Fibroblast of gingiva (primary cell): ENCODE measurements at places on chromosomes 2 and 18.

GRCh38 chr2:47402555-47402804 is 476 bp upstream of the MSH2 start:
- DNase-seq = no peak

GRCh38 chr18:13377496-13377895 is 158.9 kb downstream of the LDLRAD4 start:
- no peak for DNase-seq

DNA sequence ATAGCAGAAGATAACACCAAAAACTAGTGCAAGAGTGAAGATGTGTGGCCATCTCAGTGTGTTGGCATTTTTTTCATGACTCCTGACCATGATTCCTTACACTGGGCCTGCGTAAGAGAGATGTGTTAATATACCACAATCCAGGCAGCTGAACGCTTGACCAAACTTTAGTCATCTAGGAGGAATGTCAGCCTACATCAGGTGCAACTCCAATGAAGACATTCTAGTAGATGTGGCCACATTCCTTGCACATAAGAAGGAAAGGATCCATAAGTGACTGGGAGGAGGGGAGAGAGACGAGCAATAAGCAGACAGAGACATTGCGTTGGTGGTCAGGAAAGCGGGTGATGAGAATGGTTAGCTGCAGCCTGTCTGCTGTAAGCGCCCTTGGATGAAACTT is 42.6 kb downstream of the CYRIA start:
- DNase-seq = no peak

- no peak for DNase-seq
Observed at GRCh38 chr2:186205254-186205911, 280.7 kb upstream of the ZC3H15 start.

- no peak for DNase-seq
Observed at GRCh38 chr2:140717481-140717880, 1413.3 kb downstream of the LRP1B start.

DNA sequence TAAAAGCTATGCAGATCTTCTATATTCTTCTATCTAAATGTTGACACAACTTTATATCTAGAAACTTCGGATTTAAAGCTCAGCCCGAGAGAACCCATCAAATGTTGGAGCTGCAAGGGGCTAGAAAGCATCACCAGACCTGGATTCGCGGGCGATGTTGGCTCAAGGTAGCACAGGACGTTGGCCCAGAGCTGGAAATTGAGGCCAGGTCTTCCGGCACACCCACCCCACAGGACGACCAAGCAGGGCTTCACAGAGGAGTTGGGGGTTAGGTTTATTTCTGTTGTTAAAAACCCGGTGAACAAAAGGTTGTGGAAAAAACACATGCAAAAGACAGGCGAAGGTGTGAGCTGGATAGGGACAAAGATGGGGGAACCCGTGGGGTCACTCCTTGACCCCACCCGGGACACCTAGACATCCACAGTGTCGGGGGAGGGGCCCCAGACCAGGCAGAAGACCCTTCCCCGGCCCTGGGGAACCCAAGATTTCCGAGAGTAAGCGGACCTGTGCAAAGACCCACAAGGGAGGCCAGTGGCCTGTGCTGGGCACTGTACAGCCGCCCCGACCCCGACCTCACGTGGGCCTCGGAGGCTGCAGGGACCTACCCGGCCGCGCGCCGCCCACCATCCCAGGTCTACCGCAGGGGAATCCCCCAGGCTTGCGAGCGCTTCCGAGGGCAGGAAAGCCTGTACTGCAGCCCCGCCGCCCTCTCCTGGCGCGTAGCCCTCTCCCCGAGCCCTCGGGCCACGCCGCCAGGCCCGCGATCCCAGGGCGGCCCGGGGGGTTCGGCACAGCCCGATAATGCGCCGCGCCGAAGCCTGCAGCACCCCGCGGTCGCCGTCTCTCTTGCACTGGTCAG is 1.8 kb upstream of the AGBL5 start:
- no peak for DNase-seq

GRCh38 chr2:239833269-239834109 is 191.7 kb downstream of the NDUFA10 start:
- no peak for DNase-seq

DNA sequence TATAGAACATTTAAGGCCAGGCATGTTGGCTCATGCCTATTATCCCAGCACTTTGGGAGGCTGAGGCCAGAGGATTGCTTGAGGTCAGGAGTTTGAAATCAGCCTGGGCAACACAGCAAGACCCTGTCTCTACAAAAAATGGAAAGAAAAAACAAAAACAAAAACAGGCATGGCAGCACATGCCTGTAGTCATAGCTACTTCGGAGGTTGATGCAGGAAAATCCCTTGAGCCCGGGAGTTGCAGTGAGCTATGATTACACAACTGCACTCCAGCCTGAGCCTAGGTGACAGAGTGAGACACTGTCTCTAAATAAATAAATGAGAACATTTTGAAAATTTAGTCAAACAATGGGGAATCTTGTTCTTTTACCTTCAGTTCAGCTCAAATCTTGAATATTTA is 12.1 kb upstream of the YES1 start:
- DNase-seq = peak; percentile 14

- no peak for DNase-seq
Observed at GRCh38 chr18:37578886-37579513, 13.4 kb upstream of the CELF4 start.

GRCh38 chr18:76616373-76616772 is 121.3 kb upstream of the ZNF516 start:
- DNase-seq = no peak

- no peak for DNase-seq
Observed at GRCh38 chr18:22469061-22469734, 51.5 kb upstream of the CTAGE1 start.

DNA sequence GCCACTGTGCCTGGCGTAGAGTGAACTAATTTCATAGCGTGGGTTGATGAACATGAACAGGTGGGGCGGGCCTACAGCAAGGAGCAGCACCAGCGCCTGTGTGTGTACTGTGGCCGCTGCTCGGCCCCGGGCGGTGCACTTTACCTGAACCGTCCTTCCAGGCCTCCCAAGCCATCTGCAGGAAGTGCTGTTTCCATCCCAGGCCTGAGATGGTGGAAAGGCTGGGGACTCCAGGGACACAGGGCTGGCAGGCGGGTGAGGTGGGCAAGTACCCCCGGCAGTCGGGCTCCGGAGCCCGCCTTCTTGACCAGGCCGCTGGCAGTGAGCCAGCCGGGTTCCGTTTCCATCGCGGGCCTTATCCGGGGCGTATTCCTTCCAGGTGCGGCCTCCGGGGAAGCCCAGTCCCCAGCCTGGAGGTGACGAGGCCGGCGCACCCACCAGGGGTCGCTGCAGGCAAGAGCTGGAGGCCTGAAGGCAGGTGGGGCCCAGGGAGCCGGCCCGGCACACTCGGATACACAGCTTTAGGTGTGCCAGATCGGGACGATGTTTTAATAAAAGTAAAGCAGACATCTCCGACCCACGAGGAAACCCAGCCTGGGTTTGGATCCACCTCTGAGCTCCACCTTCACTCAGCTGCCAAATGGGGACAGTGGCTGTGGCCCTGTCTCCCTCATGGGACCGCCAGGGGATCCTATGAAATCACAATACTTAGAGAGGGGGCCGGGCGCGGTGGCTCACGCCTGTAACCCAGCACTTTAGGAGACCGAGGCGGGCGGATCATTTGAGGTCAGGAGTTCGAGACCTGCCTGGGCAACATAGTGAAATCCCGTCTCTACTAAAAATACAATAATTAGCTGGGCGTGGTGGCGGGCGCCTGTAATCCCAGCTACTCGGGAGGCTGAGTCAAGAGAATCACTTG is 22.7 kb upstream of the PDIA6 start:
- DNase-seq = no peak

DNA sequence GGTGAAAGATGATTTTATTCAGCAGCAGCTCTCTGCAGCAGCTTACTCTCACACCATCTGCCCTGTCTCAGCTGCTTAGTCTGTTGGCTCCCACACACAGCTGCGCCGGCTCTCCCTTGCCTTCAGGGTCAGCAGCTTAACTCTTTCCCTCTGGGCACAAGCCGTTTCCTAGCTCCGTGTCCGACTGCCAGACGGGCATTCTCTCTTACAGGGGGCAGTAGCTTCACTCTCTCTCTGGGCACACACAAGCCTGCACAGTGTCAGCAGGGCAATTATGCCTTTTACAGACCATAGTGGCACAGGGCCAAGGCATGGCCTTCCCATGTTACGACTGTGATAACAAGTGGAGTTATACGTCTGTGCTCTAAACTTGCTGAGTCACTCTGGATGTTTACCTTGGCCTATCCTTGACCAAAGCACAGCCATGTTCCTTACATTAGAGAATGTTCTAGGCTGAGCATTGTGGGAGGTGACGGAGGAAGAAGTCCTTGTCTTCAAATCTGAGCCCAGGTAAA is 31.7 kb downstream of the PCARE start:
- DNase-seq = peak; percentile 9

- DNase-seq = no peak
Observed at GRCh38 chr18:25097569-25098056, 254.4 kb downstream of the ZNF521 start.

- no peak for DNase-seq
Observed at GRCh38 chr2:195016841-195017240, 640.2 kb upstream of the SLC39A10 start.

- no peak for DNase-seq
Observed at GRCh38 chr2:220293966-220294365, 666.5 kb downstream of the SLC4A3 start.

GRCh38 chr2:118705032-118705431 is 142.4 kb downstream of the EN1 start:
- DNase-seq = peak; percentile 56

DNA sequence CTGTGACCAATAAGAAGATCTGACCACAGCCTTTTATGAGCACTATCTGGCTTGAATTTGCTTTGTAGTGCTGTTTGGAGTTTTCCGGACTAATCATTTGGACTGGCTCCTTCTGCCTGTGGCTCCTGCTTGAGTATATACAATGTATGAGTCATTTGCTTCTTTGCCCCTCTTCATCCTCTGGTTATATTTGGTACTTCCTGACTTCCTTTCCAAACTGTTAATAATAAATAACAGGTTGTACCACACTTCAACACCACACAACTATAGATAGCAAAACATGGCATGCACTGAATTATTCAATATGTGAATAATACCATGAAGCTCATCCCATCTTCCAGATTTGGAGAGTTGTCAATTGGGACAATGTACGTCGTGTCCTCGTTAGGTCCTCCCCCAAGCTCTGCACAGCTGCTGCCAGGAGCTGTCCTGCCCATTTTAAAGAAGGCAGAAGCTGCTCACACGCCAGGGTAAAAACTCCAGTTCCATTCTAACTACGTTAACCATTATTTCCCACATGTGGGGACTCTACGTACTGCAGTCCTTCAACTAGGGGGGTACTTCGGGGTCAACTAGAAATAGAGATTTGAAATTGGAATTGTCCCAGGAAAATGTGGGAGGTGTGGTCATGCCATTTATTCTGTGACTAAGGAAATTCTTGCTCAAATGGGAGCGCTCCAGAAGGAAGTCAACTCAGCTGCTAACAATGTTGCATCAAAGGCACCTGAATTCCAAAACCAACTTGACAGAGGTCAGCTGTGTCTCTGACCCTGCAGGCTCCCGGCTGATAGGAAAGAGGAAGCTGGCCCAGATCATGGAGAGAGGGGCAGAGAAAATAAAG is 38.1 kb downstream of the ST8SIA5 start:
- peak; percentile 21 for DNase-seq

DNA sequence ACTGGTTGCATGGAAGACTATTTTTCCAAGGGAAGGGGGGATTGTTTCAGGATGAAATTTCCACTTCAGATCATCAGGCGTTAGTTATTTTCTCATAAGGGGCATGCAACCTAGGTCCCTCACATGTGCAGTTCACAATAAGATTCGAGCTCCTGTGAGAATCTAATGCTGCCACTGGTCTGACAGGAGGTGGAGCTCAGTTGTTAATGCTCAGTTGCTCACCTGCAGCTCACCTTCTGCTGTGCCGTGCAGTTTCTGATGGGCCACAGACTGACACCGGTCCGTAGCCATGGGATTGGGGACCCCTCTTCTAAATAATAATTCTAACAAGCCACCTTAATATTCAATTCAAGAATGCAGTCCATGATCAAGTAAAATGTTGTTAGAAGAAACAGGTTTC is 34.9 kb downstream of the PLCL1 start:
- no peak for DNase-seq

DNA sequence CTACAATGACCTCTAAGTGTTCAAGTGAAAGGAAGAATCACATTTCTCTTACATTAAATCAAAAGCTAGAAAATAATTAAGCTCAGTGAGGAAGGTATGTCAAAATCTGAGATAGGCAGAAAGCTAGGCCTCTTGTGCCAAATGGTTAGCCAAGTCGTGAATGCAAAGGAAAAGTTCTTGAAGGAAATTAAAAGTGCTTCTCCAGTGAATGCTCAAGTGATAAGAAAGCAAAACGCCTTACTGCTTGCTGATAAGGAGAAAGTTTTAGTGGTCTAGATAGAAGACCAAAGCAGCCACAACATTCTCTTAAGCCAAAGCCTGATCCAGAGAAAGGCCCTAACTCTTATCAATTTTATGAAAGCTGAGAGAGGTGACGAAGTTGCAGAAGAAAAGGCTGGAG is 932.3 kb upstream of the ACVR2A start:
- DNase-seq = no peak

- no peak for DNase-seq
Observed at GRCh38 chr2:86632672-86633071, 9.0 kb upstream of the RNF103 start.

DNA sequence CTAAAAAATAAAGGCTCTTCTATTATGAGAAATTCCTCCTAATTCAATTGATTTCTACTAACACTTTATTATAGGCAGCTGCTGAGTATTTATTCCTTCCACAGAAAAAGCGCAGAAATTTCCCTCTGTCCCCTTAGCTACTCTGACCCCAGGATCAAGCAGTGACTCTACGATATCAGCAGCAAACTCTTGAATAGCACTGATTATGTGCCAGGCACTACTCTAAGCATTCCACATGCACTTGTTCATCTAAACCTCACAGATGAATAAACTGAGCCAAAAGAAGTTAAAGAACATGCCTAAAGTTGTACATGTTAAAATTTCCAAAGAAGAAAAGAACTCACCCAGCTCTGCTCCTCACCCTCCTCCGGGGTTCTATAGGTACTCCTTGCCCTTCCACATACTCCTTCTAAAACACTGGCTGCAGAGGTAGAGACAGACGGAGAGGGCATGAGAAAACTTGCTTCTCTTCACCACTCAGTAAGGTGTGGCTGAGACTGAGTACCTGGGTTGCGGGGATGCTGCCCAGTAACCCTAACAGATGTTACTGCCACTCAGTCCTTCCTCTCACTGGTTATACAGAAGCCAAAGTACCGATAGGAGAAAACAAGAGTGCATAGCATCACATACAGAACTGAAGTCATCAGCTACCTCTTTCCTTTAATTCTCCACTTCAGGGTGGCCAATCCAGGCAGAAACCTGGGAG is 9.9 kb downstream of the C1D start:
- DNase-seq = no peak

GRCh38 chr2:75569546-75569945 is 8.8 kb upstream of the EVA1A start:
- DNase-seq = no peak

DNA sequence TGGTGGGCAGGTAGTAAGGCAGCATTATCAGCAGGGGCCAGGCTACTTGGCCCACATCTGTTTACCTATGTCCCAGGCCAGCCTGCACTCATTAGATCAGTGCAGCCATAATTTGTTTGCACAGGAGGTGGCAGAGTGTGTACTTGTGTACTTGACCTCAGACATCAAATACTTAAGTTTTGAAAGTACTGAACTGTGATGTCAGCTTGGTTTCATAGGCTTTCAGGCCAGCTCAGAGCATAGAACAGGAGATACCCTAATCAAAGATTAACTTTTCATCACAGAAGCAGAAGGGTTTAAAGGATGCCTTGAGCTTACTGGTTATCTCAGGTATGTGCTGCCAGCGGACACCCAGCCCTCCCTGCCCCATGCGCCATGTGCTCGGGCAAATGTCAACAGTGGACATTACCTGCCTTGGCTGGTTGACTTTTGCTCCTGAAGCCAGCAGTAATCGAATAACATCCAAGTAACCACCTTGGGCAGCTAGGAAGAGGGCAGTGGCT is 33.2 kb downstream of the ANKRD29 start:
- no peak for DNase-seq
